ENCODE measurements at places on chromosomes 4 and X.

DNA sequence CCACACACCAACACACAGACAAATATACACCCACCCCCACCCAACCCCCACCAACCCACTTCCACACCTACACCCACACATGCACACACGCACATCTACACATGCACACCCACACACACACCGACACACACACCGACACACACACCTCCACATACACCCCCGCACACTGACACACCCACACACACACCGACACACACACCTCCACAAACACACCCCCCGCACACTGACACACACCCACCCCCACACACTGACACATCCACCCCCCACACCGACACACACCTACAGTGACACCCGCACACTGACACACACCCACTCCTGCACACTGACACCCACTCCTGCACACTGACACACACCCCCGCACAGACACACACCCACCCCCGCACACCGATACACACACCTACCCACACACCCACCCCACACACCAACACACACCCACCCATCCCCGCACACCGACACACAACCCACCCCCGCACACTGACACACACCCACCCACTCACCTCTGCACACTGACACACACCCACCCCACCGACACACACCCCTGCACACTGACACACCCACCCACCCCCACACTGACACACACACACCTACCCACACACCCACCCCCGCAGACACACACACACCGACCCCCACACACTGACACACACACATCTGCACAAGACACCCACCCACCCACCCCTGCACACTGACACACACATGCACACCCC lies 31.1 kb downstream of the FGFRL1 start:
- no peak for DNase-seq

GRCh38 chr4:3266076-3266475 lies 17.1 kb downstream of the MSANTD1 start:
- DNase-seq, result no peak

- DNase-seq, result no peak
Observed at GRCh38 chr4:188650516-188650915, 511.3 kb downstream of the TRIML1 start.

- no peak for DNase-seq
Observed at GRCh38 chr4:154416190-154416547, 75.4 kb downstream of the DCHS2 start.

- no peak for DNase-seq
Observed at GRCh38 chr4:4712800-4713528, 146.5 kb upstream of the MSX1 start.

DNA sequence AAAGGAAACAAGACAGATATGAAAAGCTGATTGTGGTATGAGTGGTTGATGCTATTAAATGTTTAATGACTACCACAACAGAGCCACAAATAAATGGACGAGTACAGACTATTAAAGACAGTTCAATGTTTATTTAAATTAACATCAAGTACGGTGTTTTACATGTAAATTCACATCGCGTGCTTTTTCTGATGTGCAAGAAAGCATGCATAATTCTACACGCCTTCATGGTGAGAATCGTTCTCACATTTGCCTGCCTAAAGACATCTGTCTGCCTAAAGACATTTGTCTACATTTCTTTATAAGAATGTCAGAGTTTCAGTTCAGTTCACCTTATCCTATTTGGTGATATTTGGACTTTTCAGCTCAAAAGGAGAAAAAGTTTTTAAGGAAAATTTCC lies 7.3 kb upstream of the GPR143 start:
- DNase-seq, result no peak

DNA sequence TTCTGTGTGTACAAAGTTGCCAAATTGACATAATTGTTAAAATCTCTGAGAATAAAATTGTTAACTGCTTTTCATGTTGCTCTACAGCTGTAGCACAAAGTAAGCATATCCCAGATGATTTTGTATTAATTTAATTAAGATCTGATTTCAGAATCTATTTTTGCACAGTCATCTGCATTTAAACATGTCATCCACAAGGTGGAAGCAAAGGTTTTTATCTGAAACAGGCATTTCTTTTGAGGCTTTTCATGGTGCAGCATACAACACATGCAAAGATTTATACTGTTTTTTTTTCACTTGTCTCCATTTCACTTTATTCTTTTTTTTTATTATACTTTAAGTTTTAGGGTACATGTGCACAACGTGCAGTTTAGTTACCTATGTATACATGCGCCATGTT lies 51.2 kb downstream of the GC start:
- DNase-seq, result no peak

GRCh38 chr4:78735697-78736096 lies 40.5 kb upstream of the BMP2K start:
- DNase-seq, result no peak

All from DND-41 (cell line).